ENCODE measurements at places on chromosomes 3 and 15.
A peak's percentile ranks its signal among the peaks of the same experiment; 100 is the strongest.

GRCh38 chr15:57455929-57456328, 79.6 kb downstream of the CGNL1 start:
- no peak for DNase-seq

DNA sequence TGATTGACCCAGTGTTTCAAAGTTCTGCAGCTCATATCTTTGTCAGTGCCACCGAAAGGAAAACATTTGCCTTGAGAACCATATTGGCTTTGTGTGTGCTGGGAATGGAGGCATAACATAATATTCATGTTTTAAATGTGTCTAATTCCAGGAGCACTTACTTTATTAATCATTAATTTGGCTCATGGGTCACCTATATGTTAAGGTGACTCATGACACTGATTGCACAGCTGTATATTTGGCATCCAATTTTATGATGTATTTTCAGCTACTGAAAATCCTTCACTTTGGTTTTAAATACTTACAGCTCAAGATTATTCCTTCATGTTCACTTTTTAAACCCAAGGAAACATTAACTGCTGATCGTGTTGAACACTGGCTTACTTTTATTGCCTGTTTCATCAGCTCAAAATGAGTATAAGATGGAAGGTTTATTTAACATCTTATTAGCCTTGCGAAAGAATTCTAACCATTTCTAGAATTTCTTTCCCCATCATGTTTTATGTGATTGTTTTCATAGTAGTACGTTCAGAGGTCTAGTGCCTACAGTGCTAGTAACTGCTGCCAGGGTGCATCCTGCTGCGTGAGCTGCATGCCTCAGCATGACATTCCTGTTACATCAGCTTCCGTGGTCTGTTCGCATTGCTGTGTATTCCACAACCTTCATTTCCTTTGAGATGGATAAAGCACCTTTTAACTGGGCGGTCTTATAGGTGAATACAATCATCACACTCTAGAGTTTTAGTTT, 63.7 kb downstream of the LRCH3 start:
- peak; percentile 86 for DNase-seq

DNA sequence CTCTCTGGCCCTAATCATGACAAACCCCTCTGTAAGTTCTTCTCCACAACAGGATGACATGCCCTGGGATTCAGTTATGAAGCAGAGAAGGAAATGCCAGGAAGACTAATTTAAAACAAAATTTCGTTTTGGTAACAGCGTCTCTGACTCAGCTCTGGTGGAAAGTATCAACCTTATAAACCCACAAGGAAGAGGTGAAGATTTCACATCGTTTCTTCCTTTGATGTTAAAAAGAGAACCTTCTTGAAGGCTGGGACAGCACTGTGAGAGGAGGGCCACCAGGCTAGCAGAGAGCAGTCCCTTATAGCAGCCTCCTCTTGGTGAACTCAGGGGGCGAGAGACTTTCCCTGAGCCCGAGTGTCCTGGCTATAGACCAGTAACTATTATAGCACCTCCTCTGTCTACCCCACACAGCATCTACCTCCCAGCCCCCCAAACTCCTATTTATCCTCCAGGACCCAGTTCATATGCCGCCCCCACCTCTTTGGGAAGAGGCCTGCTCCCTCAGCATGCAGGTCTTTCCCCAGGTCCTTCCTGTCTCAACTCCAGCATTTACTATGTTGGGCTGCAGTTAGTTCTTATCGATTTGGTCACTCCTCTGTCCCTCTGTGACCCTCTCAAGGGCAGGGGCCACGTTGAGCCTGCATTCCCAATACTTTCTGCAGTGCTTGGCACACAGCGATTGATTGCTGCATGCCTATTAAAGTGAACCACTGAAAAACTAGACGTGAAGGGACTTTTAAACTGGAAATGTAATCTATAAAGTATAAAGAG, 321.5 kb upstream of the ICE2 start:
- DNase-seq: no peak

- no peak for DNase-seq
These were observed 4.2 kb upstream of the TCAIM start for GRCh38 chr3:44334326-44334725.

- no peak for DNase-seq
These were observed at the start of gene PIGZ for GRCh38 chr3:196968233-196969133. Gene PIGZ, minus strand, starts transcription at chr3:196968833. Its CDS starts 16,802 bp downstream, at chr3:196952031.

- DNase-seq: no peak
These were observed 133.6 kb downstream of the TJP1 start for GRCh38 chr15:29688506-29689286.

GRCh38 chr3:20424086-20424485, 238.1 kb upstream of the SGO1 start:
- DNase-seq: no peak

DNA sequence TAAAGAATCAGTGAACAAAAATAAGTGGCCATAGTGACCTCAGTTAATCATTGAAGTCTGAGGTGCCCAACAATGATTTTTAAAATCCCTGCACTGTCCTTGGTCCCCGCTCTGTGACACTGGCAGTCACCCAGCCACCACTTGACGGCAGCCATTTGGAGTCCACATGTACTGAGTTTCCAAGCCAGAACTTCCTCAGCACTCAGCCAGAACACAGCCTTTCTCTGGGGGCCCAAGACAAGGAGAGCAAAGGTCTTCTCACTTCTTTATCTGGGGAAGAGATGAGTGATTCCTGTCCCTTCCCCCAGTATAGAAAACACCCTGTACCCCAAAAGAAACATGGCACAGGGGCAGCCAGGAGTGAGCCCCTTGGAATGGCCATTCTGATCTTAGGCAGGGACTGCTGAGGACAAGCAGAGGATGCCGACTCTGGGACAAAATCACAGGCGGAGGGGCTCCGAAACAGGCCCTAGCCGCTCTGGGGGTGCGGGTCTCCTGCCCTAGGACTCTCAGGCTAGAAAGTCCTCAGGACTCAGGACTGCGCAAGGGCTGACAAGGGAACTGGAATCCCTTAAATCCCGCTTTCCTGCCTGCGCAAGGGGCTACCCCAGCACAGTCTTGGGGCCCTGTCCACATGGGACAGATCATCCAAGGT, 12.8 kb downstream of the PAK6 start:
- DNase-seq: no peak

GRCh38 chr3:188573291-188573940, 419.5 kb downstream of the LPP start:
- no peak for DNase-seq

GRCh38 chr3:66792086-66792485, 206.0 kb upstream of the KBTBD8 start:
- no peak for DNase-seq

DNA sequence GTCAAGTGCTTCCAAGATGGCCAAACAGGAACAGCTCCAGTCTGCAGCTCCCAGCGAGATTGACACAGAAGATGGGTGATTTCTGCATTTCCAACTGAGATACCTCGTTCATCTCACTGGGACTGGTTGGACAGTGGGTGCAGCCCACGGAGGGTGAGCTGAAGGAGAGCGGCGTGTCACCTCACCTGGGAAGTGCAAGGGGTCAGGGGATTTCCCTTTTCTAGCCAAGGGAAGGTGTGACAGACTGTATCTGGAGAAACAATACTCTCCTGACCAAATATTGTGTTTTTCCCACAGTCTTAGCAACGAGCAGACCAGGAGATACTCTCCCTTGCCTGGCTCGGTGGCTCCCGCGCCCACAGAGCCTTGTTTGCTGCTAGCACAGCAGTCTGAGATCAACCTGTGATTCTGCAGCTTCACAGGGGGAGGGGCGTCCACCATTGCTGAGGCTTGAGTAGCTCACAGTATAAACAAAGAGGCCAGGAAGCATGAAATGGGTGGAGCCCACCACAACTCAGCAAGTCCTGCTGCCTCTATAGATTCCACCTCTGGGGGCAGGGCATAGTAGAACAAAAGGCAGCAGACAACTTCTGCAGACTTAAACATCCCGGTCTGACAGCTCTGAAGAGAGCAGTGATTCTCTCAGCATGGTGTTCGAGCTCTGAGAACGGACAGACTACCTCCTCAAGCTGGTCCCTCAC, 293.5 kb upstream of the SUCLG2 start:
- no peak for DNase-seq

DNA sequence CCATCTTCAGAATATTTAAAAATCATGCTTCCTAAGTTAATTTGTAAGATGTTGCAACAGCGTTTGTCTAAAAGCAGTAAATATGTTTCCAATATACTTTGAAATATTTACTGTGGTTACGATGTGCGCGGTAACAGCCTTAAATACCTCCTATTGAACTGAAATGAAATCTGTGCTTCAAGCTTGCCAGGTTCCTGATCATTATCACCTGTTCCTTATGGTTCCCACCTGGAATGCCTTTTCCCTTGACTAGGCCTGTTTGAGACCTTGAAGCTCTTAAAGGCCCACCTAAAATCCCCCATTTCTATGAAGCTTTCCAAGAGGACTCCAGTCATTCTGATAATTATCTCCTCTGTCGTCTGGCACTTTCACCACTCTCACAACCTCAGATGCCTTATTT, 146.7 kb downstream of the NAALADL2 start:
- no peak for DNase-seq

DNA sequence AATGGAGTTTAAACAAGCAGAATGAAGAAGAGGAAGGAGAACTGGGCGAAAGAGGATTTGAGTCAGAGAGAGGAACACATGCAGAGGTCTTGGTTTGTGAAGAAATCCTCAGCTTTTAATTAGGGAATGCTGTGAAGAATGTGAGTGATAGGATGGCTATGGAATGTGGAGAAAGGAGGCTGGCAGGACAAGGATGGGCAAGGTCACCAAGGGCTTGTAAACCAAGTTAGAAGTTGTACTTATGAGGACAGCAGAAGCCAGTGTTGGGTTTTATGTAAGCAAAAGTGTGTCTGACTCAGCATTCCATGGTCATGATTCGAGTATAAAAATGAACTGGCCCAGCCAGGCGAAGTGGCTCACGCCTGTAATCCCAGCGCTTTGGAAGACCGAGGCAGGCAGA, 60.0 kb upstream of the IL12A start:
- peak; percentile 79 for DNase-seq

- no peak for DNase-seq
These were observed 183.7 kb upstream of the LMCD1 start for GRCh38 chr3:8317661-8318649.

- DNase-seq: no peak
These were observed 233.4 kb downstream of the FEZF2 start for GRCh38 chr3:62139957-62140356.

- DNase-seq: no peak
These were observed 31.2 kb upstream of the ALDH1L1 start for GRCh38 chr3:126211569-126211968.

DNA sequence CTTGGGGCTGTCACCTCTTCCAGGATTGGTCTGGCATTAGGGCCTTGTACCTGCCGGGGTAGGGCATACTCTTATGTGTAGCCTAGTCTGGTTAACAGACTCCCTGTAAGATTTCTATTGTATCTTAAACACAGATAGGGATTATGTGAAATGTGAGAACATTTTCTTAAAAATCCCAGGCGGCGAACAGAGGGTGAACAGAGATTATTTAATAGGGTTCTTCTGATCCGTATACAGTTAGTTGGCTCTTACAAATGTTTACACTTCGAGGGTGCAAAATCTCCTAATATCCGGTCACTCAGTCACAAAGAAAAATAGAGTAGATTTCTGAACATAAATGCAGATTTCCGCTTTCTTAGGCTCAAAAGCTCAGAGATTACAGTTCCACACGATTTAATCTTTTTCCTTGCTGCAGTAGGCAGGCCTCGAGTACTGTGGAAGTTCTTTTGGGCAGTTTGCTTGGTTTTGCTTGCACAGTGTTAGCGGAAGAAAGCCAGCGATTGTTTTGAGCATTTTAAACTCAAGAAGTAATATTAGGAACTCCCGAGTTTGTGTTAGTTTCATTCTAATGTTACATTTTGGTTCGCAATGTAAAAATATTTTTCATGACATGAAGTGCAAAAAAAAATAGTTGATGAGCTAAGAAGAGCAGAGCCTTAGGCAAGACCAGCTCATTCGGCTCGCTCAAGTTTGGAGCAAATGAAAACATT, 993 bp downstream of the PLCL2 start:
- no peak for DNase-seq

DNA sequence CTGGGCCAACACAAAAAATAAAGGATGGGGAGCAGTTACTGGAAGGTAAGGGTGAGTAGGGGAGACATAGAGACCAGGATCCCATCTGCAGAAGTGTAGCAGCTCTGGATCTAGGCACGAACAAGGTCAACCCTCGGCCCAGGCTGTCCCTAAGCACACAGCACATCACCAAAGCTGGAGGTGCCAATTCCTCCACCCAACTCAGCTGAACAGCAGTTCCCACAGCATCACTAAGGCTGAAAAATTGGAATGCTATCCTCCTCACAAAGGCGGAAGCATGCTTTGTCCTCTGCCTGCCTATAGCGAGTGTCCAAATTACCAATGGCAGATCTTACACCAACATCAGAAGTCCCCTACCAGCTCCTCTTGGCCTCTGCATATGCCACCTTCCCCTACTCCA, 33.9 kb downstream of the OSBPL10 start:
- DNase-seq: no peak

DNA sequence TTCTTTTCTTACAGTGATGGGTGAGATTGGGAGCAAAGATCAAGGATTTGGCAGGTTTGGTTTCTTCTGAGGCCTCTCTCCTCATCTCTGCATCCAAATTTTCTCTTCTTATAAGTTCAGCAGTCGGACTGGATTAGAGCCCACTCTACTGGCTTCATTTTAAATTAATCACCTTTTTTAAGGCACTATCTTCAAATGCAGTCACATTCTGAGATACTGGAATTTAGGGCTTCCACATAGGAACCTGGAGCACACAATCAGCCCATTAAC, 56.5 kb upstream of the PLSCR4 start:
- DNase-seq: no peak

DNA sequence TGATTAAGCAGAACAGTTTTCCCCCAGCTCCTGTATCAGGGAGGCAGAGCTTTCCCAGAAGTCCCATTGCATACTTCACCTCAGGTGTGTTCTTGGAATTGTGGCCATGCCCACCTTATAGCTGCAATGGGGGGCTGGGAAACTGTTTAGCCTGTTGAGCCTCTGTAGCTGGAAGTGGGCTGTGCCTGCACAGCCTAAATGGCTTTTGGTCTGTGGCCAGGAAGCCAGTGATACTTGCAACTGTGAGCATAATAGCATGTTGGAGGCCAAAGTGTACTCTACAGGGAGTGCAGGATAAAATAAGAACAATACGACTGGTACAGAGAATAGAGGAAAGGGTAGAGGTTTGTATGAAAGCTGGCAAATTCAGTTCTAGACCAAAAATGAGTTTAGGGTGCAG, 248.5 kb downstream of the PTPRG start:
- DNase-seq: no peak

GRCh38 chr3:142106548-142106947, 42.8 kb downstream of the TFDP2 start:
- DNase-seq: no peak

- no peak for DNase-seq
These were observed 12.5 kb upstream of the RARRES1 start for GRCh38 chr3:158744567-158745288.

DNA sequence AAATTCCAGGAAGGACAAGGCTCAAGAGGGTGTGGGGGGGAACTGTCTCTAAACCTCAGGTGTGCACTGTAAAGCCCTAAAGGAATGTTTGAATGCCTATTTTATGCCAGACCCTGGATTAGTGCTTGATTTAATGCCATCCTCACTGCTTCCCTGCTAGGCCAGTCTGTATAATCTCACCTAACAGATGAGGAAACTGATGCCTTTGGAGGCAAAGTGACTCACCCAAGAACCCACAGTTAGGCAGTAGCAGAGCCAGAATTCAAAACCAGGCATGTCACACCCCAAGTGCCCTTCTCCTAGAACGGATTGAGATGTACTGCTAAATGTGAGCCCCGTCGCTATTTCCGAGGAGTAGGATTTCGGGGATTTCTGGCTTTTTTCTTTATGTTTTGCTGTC, 7.8 kb downstream of the CAMK1 start:
- no peak for DNase-seq

All from HTR-8/SVneo (cell line).